ENCODE measurements at places on chromosomes 2 and 18.
A peak's percentile ranks its signal among the peaks of the same experiment; 100 is the strongest.

DNA sequence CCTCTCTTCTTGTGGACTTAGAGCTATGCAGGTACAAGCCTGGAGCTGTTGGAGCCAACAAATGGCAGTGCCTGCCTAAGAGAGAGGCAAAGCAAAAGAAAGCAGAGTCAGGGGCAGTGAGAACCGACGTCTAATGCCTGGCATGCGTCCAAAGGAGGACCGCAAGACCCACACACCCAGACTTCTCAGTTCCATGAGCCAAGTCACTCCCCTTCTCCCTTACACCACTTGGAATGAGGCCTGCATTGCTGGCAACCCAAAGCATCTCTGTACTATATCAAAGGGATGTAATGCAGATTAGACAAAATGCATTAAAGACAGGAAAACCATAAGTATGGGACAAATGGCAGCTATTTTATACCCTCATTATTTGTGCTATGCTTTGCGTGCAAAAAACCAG lies 49.9 kb upstream of the RNU4ATAC start:
- DNase-seq: no peak

- no peak for DNase-seq
These were observed 21.0 kb upstream of the GPR75 start for GRCh38 chr2:53880756-53881155.

GRCh38 chr2:105525201-105525600 lies 126.3 kb upstream of the FHL2 start:
- no peak for DNase-seq

- no peak for DNase-seq
These were observed 102.0 kb downstream of the DCDC2C start for GRCh38 chr2:3805201-3805939.

GRCh38 chr2:230677201-230677946 lies 35.3 kb upstream of the CAB39 start:
- DNase-seq: no peak

- DNase-seq: no peak
These were observed 80.0 kb downstream of the ZNF516 start for GRCh38 chr18:76414936-76415621.

DNA sequence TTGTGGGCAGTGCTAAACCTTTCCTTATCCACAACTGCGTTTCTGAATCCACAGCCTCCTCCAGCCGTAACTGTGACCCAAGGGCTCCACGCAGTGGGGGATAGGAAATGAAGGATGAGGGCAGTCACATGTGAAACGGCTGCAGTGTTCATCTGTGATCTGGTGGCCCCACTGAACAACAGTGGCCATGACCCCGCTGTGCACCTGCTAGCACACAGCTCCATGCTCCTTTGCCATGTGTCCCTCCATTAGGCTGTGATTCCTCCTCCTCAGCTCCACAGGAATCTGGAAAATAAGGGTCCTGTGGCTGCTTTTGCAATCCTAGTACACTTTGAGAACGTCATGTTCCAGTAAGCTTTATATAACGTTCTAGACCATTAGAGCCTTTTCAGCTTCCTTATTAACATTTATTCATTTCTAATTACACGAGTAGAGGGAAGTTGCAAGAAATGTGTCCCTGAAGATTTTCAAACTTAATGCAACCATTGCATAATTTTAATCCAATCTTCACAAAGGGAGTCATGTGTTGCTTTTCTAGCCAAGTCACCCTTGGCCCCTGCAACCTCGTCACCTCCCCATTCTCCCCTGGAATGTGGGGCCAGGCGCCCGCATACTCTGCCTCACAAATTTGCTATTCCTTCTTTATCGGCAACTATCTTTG lies 7.1 kb upstream of the NAPG start:
- DNase-seq: no peak

DNA sequence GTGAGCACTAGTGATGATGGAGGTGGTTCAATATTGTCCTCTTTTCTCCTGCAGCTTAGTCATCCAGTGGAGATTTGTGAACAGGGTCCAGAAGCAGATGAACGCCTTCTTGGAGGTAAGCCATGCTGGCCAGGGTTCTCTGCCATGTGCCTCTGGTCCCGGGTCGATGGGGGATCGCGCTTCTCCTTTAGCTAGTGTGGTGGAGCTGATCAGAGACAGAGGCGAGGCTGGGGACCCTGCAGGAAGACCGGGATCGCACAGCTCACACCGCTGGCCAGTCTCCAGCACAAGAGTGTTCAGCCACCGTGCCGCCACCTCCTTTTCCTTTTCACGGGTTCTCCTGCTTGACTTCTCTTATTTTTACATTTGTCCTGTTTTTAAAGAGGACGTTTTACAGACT lies 243.4 kb downstream of the ALPK2 start:
- no peak for DNase-seq

DNA sequence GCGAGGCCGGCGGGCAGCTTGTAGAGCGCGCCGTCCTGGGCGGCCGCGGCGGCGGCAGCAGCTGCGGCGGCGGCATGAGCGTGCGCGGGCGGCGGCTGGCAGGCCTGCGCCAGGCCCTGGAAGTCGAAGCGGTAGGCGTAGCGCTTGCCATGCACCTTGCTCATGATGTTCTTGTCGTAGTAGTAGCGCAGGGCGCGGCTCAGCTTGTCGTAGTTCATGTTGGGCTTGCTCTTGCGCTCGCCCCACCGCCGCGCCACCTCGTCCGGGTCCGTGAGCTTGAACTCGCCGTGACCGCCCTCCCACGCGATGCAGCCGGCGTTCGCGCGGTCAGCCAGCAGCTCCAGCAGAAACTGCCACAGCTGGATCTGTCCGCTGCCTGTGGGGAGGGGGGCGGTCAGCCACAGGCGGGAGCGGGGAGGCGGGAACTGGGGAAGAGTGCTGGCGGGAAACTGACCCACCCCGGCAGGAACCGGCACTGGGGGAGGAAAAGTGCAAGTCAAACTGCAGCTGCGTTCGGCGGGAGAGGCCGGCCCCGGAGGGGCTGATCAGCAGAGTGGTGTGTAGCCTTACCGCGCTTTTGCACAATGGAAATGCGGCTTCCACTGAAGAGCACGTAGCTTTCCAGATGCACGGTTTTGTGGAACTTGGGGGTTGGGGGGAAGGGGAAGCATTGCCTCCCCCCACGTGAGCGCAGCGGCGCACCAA lies 3.0 kb downstream of the FEV start:
- DNase-seq: no peak

GRCh38 chr2:101474731-101475384 lies at the start of gene RFX8:
Gene RFX8, minus strand, starts transcription at chr2:101475112. Its CDS starts 8,264 bp downstream, at chr2:101466848.
- no peak for DNase-seq

- DNase-seq: no peak
These were observed 302.2 kb upstream of the STON1 start for GRCh38 chr2:48227617-48228344.

DNA sequence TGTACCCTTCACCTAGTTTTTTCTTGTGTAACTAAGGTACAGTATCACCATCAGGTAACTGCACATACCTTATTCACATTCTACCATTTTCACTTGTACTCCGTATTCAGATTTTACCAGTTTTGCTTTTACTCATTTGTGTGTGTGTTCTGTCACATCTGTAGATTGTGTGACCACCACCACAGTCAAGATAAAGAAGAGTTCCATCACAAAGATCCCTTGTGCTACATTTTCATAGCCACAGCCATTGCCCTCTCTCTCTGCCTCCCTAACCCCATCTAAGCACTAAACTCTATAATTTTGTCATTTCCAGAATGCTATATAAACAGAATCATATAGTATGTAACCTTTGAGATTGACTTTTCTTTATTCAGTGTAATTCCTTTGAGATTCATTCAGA lies 23.5 kb downstream of the DIS3L2 start:
- no peak for DNase-seq

GRCh38 chr2:56505885-56506284 lies 322.1 kb downstream of the CCDC85A start:
- no peak for DNase-seq

GRCh38 chr2:238259061-238260020 lies 19.5 kb upstream of the HES6 start:
- no peak for DNase-seq

- no peak for DNase-seq
These were observed 987 bp upstream of the DLX1 start for GRCh38 chr2:172084395-172084644.

DNA sequence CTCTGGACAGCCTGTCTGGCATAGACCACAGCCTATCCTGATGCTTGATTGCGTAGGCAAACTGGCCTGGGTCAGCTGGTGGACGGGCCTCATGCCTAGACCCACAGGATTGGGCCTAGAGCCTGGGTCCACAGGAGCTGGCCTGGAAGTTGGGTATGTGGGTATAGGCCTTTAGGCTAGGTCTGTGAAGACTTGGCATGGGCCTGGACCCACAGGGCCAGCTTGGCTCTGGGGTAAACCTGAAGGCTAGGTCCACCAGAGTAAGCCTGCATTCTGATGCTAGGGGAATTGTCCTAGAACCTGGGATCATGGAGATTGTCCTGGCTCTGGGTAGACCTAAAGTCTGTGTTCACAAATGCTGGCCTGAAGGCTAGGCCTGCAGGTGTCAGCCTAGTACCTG lies 1293.7 kb downstream of the CNTNAP5 start:
- no peak for DNase-seq

GRCh38 chr2:73993376-73993775 lies 8.7 kb downstream of the TET3 start:
- no peak for DNase-seq

- DNase-seq: peak; percentile 5
These were observed 184.8 kb downstream of the NCK2 start for GRCh38 chr2:105929516-105929915.

GRCh38 chr2:119222213-119222612 lies 1.4 kb upstream of the STEAP3 start:
- no peak for DNase-seq

- DNase-seq: no peak
These were observed 8.0 kb downstream of the SFT2D3 start for GRCh38 chr2:127709336-127709735.

GRCh38 chr2:11457935-11458334 lies 8.0 kb downstream of the E2F6 start:
- no peak for DNase-seq

DNA sequence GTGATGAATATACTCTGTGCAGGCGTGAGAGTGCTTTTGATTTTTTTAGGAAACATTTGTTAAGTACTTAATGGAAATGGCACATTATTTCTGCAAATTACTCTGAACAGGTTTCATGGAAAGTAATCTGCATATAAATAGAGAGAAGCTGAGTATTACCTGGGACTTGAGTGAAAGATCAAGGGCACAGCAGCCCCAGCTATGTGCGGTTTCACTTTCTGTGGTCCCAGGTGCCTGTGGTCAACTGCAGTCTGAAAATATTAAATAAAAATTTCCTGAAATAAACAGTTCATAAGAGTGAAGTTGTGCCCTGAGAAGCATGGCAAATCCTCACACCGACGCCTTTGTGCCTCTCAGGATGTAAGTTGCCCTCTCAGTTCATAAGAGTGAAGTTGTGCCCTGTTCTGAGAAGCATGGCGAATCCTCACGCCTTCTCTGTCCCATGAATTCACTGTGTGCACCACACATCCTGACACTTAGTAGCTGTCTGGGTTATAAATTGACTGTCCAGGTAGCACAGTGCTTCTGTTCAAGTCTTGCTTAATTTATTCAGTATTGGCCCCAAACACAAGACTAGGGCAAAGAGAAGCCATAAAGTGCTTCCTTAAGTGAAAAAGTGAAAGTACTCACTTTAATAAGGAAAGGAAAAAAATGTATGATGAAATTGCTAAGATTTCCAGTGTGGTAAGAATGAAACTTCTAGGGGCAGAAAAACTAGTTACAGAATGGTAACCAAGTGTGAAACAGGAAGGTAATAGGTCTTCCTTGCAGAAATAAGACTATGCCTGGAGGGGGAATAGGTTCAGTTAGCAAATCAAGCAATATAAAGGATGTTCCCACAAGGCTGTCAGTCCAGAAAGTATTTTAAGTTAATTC lies 4.3 kb upstream of the SNTG2 start:
- no peak for DNase-seq

DNA sequence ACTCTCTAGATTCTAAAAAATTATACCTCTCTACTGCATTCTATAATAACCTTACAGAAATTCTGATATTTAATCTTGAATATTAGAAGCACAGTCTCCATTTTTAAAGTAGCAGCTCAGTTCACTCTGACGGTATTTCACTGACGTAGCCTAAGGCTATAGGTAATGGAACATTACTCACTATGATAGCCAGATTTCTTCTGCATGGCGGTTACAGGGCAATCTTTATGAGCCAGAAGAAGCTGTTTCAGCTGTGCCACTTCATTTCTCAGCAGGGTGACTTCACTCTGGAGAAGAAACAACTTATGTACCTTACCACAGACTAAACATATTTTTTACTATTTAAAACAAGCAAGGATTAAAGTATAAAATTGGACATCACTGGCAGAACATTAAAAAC lies 75.3 kb upstream of the CHN1 start:
- no peak for DNase-seq

- DNase-seq: no peak
These were observed 67.4 kb upstream of the EPB41L3 start for GRCh38 chr18:5611221-5611620.

- no peak for DNase-seq
These were observed 181.5 kb downstream of the GFPT1 start for GRCh38 chr2:69205491-69205890.

DNA sequence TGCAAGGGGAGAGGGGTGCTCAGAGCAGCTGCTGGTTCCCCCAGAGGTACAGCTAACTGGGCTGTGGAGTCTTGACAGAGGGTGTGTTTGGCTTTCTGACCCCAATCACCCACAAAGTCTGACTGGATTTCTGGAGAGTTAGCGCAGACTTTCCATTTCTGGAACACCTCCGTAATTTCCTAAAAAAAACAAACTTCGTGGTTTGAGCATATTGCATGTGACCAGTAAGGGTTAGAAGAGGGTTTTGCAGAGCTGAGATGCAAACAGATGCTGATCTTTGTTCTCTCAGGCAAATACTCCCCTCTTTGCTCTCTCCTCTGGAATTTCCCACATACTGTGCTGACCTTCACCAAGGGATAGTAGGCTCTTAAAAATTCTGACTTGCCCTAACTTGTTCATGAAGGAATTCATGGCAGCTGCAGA lies 44.5 kb upstream of the TMEM247 start:
- DNase-seq: no peak

GRCh38 chr2:113089916-113090315 lies 22.1 kb downstream of the IL1F10 start:
- no peak for DNase-seq

DNA sequence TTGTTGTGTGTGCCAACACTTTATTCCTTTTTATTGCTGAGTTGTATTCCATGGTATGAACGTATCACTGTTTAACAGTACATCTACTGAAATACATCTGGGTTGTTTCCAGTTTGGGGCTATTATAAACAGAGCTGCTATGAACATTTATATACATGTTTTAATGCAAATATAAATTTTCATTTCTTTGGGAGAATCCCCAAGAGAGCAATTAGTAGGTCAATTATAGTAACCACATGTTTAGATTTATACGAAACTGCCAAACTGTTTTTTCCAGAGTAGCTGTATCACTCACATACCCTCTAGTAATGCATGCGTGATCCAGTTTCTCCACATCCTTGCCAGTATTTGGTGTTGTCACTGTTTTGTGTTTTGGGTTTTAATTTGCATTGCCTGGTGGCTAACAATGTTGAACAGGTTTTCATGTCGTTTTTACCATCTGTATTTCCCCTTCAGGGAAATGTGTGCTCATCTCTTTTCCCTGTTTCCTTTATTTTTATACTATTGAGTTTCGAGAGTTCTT lies 81.0 kb downstream of the TMEM131 start:
- DNase-seq: no peak

Data from activated CD8-positive, alpha-beta memory T cell treated with anti-CD3 and anti-CD28 coated beads for 1 hour (primary cell).